ENCODE measurements at places on chromosomes 3 and 15. TPM values are rescaled to one million over a fixed set of nuclear protein-coding genes. Genes with fewer than 3 reads are reported as not detected.

Gene TM4SF1
- not detected for total RNA-seq

Gene SLC12A1
- not detected for total RNA-seq

Gene ZNF80
- 0.10 TPM for total RNA-seq

Gene PLSCR1
- total RNA-seq, result 146 TPM

Gene CCDC13
- total RNA-seq, result 0.60 TPM

Gene DNAH12
- total RNA-seq, result 0.10 TPM

Gene GP9
- total RNA-seq, result not detected

Gene MLF1
- total RNA-seq, result 0.87 TPM

Gene SPTBN5
- total RNA-seq, result 1.2 TPM

Gene TNIK
- 56.9 TPM for total RNA-seq

- no peak for DNase-seq
- H3K4me1 ChIP-seq, result no peaks in the 10 kb centered on the region
- H3K4me3 ChIP-seq, result no peak overlapping the region
- H3K27ac ChIP-seq, result no peak overlapping the region
- H3K36me3 ChIP-seq, result no peaks in the 10 kb centered on the region
Measured at GRCh38 chr15:94877833-94878232, 646.5 kb downstream of the MCTP2 start.

- peaks cover 20% of the 10 kb centered on the region for H3K27me3 ChIP-seq
- no peak overlapping the region for H3K4me3 ChIP-seq
- DNase-seq, result no peak
- peaks cover 31% of the 10 kb centered on the region for H3K4me1 ChIP-seq
- H3K27ac ChIP-seq, result no peak overlapping the region
- H3K36me3 ChIP-seq, result no peaks in the 10 kb centered on the region
Measured at GRCh38 chr3:197427021-197427420, 128.6 kb upstream of the DLG1 start.

DNA sequence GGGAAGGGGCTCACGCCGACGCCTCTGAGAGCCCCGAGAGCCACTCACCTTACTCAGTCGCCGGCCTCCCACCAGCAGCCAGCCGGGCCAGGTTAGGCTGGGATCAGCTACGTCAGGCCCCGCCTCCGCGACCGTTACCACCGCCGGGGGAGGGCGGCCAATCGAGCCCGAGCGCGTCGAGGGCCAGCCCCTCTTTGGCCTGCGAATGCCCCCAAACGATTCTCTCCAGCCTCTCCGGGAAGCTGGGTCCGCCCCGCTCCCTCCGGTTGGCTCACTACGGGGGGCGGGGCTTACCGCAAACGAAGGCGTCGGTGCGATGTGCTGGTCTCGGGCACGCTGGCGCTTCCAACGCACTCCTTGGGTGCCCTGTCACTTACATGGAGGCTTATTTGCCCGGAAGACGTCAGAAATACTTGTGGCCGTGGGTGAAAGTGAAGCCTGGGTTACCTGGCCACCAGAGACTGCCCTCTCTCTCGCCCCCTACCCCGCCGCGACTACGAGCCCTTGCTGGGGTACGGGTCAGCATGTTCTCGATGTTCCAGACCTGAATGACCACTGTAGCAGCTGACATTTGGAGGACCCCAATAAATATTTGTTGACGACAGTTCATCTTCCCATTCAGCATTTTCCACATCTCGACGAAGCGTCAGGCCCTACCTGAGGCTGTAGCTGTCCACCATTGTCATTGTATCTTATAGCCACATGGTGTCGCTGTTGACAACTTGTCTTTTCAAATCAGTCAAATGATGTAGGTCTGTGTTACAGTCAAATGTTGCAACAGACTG is at the start of gene CEP70:
Gene CEP70 (minus strand): TSS at position 111 of the 785 bp plus-strand sequence. CDS start 21,333 bp downstream, outside the sequence.
- peaks cover 21% of the 10 kb centered on the region for H3K4me1 ChIP-seq
- peak; percentile 91 for DNase-seq
- peaks cover 7% of the 10 kb centered on the region for H3K36me3 ChIP-seq
- H3K27me3 ChIP-seq, result no peaks in the 10 kb centered on the region

DNA sequence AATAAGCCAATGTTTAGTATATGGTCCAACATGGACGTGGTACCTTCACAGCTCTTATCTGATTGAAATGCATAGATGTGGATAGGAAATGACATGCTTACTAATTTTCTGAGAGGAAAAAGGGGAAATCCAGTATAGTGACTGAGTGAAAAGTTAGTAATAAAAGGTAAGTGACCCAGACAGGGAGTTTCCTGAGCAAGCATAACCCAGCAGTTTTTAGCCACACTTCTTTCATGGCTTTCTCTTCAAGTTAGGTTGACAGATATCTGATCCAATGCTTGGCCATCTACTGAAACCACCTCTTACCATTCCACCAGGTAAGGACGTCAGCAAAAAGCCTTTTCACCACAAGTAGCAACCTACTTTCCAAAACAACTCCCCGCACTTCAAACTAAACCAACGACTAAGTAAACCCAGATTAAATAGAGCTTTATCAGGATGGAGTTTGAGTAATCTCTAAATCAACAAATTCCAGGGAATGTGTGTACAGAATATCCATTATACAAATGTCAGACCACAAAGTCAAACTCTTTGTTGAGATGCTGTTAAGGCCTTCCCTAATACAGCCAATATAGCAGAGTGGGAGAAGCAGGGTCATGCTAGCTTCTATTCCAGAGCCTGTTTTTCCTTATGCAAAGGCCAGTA is 329.7 kb downstream of the RORA start:
- no peak overlapping the region for H3K4me3 ChIP-seq
- H3K27ac ChIP-seq, result no peak overlapping the region
- no peaks in the 10 kb centered on the region for H3K36me3 ChIP-seq
- no peak for DNase-seq

- H3K36me3 ChIP-seq, result peaks cover 11% of the 10 kb centered on the region
- H3K4me1 ChIP-seq, result peaks cover 41% of the 10 kb centered on the region
- no peak for DNase-seq
- H3K27ac ChIP-seq, result peak overlapping the region; percentile 92
- peak overlapping the region; percentile 87 for H3K4me3 ChIP-seq
Measured at GRCh38 chr15:49620199-49620598, 419 bp downstream of the FAM227B start.

DNA sequence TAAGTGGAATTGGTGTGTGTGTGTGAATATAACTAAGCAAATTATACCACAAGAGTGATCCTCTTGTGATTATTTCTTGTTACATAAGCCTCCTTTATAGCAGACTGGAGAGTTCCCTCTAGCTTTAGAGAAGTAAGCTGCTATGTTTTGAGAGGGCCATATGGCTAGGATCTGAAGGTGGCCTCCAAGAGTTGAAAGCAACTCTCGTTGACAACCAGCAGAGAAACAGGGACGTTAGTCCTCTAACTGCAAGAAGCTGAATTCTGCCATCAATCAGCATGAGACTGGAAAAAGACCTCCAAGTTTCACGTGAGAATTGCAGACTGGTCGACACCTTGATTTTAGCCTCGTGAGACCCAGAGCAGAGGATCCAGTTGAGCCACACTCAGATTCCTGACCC is 278.5 kb upstream of the ZNF717 start:
- no peaks in the 10 kb centered on the region for H3K27me3 ChIP-seq
- no peak overlapping the region for H3K4me3 ChIP-seq
- no peaks in the 10 kb centered on the region for H3K4me1 ChIP-seq
- H3K36me3 ChIP-seq, result no peaks in the 10 kb centered on the region
- no peak overlapping the region for H3K27ac ChIP-seq

- H3K27ac ChIP-seq, result no peak overlapping the region
- no peaks in the 10 kb centered on the region for H3K27me3 ChIP-seq
- no peak overlapping the region for H3K4me3 ChIP-seq
- peaks cover 29% of the 10 kb centered on the region for H3K36me3 ChIP-seq
- no peak for DNase-seq
Measured at GRCh38 chr3:197050511-197050910, 20.9 kb upstream of the MELTF start.

GRCh38 chr3:118292841-118293240 is 741.8 kb downstream of the IGSF11 start:
- no peaks in the 10 kb centered on the region for H3K27me3 ChIP-seq
- no peak for DNase-seq
- H3K4me1 ChIP-seq, result no peaks in the 10 kb centered on the region

DNA sequence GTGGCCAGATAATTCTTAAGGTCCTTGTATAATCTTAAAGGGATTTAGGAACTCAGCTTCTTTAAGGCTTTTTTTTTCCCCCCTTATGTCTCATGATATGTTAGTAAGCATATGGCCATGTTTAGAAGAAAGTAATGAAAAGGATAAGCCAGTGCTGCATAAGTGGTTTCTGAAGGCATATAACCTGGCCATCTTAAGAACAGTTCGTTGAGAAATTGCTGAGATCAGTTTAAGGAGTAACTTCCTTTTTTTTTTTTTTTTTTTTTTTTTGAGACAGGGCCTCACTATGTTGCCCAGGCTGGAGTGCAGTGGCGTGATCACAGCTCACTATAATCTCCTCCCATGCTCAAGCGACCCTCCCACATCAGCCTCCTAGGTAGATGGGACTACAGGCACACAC is 51.7 kb downstream of the UBE2E2 start:
- no peaks in the 10 kb centered on the region for H3K27me3 ChIP-seq
- no peaks in the 10 kb centered on the region for H3K36me3 ChIP-seq
- no peak for DNase-seq
- H3K27ac ChIP-seq, result no peak overlapping the region
- H3K4me1 ChIP-seq, result peaks cover 3% of the 10 kb centered on the region

GRCh38 chr3:125960066-125960424 is 8.9 kb upstream of the ROPN1B start:
- H3K4me1 ChIP-seq, result no peaks in the 10 kb centered on the region
- no peak overlapping the region for H3K27ac ChIP-seq
- H3K36me3 ChIP-seq, result peaks cover 3% of the 10 kb centered on the region
- DNase-seq, result no peak
- H3K27me3 ChIP-seq, result peaks cover 26% of the 10 kb centered on the region

DNA sequence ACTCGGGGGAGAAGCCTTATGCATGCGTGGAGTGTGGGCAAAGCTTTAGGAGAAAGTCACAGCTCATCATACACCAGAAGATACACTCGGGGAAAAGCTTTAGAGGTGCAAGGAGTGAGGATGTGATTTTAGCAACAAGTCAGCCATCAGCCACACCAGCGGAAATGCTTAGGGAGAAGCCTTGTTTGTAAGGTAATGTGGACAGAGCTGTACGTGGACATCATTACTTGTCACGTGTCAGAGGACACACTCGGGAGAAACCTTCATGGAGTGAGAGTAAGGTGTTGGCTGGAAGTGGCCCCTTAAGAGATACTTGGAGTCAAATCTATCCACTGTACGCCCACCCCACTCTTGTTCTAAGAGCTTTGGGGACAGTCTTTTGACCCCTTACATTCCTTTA is 28.7 kb downstream of the ZNF589 start:
- DNase-seq, result no peak
- peaks cover 34% of the 10 kb centered on the region for H3K36me3 ChIP-seq
- H3K4me1 ChIP-seq, result peaks cover 38% of the 10 kb centered on the region
- no peaks in the 10 kb centered on the region for H3K27me3 ChIP-seq

- peaks cover 9% of the 10 kb centered on the region for H3K36me3 ChIP-seq
- peaks cover 38% of the 10 kb centered on the region for H3K4me1 ChIP-seq
- no peak overlapping the region for H3K4me3 ChIP-seq
Measured at GRCh38 chr3:49716691-49717210, 2.7 kb downstream of the AMIGO3 start.

DNA sequence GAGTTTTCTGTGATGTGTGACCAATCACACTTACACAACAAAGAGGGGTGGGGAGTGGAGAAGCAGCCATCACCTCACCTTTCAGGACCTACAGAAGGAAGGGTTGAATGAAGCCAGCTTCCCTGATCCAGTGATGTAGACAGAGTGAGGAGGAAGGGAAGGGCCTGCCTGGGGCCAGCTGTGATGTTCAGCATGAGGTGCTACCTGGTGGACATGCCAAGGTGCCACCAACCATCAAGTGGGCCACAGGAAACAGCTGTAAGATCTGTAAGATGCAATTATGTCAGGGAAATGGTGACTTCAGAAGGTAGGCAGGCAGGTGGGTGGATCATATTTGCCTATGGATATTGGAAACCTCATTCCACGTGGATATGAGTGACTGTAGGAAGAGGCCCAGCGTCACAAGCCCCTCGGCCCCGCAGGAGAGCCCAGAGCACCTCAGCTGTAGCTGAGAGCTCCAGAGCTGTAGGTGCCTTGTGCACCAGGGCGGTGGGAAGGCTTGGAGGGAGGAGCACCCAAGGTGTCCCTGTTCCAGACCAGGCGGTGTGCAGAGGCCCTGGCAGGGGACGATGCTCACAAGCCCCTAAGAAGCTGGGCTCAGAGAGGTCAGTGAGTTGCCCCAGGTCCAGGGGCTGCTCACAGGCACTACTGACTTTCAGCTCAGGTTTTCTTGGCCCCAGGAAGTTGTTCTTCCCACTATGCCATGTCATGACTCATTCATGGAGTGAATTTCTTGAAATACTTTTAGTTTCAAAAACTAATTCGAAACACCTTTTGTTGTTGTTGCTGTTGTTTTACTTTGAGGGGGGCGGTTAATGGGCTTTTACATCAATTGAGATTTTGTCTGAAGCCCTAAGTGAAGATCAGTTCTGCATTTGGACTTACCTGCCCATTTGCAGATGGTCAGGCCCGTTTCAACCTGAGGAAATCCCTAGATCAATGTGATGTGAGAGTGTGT is 94.2 kb upstream of the ALDH1A3 start:
- no peak overlapping the region for H3K4me3 ChIP-seq
- no peaks in the 10 kb centered on the region for H3K36me3 ChIP-seq
- H3K27me3 ChIP-seq, result no peaks in the 10 kb centered on the region
- H3K27ac ChIP-seq, result no peak overlapping the region
- DNase-seq, result peak; percentile 2

- no peaks in the 10 kb centered on the region for H3K27me3 ChIP-seq
- H3K4me1 ChIP-seq, result no peaks in the 10 kb centered on the region
- no peak overlapping the region for H3K4me3 ChIP-seq
- no peak overlapping the region for H3K27ac ChIP-seq
- no peak for DNase-seq
Measured at GRCh38 chr3:40237889-40238571, 71.5 kb upstream of the EIF1B start.

DNA sequence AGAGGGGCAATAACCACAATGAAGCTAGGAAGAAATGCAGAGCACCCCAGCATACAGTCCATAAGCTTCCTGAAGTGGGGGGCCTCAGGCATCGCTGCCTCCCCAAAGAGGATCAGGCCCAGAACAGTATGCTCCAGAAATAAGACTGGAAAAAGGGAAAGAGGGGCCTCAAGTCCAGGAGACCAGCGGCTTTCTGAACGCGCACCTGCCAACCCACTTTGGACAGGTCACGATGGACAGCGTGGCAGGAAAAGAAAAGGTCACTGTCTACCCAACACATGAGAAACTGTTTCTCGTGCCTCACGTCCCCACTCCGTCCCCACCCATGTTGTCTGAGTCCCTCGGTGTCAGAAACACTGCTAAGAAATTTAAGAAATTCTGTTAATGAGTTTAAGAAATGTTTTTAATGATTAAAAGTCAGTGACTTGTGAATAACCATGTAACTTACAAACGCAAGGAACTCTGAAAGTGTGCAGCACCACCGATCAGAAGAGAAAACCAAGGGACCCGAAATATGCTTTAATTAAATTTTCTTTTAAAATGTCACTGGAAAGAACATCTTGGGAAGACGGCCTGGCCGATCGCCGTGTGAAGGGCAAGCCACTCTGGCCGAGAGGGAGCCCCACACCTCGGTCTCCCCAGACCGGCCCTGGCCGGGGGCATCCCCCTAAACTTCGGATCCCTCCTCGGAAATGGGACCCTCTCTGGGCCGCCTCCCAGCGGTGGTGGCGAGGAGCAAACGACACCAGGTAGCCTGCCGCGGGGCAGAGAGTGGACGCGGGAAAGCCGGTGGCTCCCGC is 1.7 kb upstream of the PPARG start:
- DNase-seq, result no peak
- H3K36me3 ChIP-seq, result no peaks in the 10 kb centered on the region
- H3K4me3 ChIP-seq, result peak overlapping the region; percentile 54
- H3K27ac ChIP-seq, result no peak overlapping the region

GRCh38 chr15:76945494-76946093 is 14.0 kb downstream of the RCN2 start:
- H3K4me1 ChIP-seq, result peaks cover 3% of the 10 kb centered on the region
- H3K27me3 ChIP-seq, result no peaks in the 10 kb centered on the region
- H3K27ac ChIP-seq, result no peak overlapping the region
- peaks cover 47% of the 10 kb centered on the region for H3K36me3 ChIP-seq
- no peak for DNase-seq

Measured in activated CD4-positive, alpha-beta T cell treated with anti-CD3 and anti-CD28 coated beads, Interleukin-2, amount 10 ng/mL, durations not matched to agents 7 days and 5 days (primary cell).